ENCODE measurements at places on chromosomes 5 and 9.

GRCh38 chr5:177312649-177313181 is 1.0 kb upstream of the MXD3 start:
- H3K4me3 ChIP-seq = peak overlapping the region; percentile 74
- DNase-seq = no peak
- no peak overlapping the region for H3K27ac ChIP-seq

DNA sequence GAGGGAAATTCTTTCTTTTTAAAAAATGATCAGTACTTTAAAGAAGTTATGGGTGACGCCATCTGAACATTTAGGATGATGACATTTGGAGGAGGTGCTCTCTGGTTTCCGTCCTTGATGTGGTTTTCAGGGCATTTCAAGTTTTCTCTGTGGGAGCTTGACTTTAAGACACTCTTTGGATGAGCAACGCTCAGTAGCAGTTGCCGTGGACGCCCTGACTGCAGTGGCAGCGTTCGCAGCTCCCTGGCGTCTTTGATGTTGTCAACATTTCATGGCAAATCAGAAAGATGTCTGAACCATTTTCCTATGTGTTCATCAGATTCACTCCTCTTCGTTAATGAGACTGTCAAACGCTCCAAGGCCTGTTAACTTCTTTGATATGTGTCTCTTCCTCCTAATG is 86.1 kb downstream of the ZNF354C start:
- no peaks in the 10 kb centered on the region for H3K27me3 ChIP-seq
- no peak overlapping the region for H3K4me3 ChIP-seq
- no peaks in the 10 kb centered on the region for H3K4me1 ChIP-seq
- no peaks in the 10 kb centered on the region for H3K36me3 ChIP-seq

DNA sequence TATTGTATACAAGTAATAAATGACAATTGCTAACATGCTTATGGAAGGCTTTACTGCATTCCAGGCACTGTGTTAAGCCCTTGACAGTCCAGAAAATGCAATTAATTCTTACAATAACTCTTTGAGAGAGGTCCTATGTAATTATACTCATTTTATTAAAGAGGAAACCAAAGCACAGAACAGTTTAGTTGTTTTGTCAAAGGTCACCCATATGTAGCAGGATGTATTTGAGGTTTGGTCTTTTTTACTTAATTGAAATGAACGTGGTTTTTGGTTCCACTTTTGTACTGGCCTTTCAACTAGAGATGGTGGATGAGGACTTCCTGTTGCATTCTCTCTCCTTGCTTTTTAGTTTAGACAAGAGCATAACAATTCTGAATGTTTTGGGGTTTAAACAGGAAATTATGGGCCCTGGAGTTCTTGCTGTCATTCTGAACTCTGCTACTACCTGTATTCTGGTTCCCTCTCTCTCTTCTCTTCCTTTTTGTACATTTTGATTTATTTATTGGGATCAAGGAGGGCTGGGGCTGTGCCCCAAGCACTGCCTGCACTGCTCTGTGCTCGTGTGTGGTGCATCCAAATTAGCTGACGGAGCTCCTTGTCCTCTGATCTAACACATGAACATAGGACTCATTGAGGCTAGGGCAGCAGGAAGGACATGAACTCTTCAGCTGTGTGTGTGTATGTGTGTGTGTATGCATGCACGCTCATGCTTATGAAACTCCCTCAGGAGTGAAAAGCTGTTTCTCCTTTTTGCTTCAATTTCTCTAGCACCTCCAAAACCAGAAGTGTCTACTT is 47.4 kb downstream of the SLC28A3 start:
- no peaks in the 10 kb centered on the region for H3K36me3 ChIP-seq
- H3K4me1 ChIP-seq = no peaks in the 10 kb centered on the region
- no peak overlapping the region for H3K4me3 ChIP-seq
- H3K27me3 ChIP-seq = no peaks in the 10 kb centered on the region
- no peak overlapping the region for H3K27ac ChIP-seq
- no peak for DNase-seq

DNA sequence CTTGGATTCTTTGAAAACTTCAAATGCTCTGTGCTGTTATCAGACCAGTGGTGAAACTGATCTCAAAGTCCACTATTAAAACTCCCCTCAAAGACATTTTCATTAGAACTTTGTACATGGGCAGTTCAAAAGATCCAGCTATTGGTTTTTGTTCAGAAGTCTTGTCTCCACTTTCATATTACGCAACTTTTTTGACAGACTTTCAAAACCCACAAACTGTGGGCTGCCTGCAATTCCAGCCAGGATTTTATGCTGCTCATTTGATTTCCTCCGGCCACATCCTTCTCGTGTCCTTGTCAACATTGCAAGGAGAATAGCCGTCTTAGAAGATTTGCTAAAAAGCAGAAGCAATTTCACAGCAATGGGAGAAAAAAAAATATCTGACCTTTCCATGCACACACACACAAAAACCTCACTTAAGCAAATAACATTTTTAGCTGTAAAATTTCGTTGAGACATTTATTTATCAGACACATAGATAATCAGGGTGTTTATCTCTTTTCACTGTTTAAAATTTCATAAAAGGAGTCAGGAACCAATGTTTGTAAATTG is 1990.5 kb downstream of the MAT2B start:
- no peaks in the 10 kb centered on the region for H3K36me3 ChIP-seq
- no peak overlapping the region for H3K4me3 ChIP-seq
- no peaks in the 10 kb centered on the region for H3K27me3 ChIP-seq
- DNase-seq = no peak
- H3K4me1 ChIP-seq = no peaks in the 10 kb centered on the region

DNA sequence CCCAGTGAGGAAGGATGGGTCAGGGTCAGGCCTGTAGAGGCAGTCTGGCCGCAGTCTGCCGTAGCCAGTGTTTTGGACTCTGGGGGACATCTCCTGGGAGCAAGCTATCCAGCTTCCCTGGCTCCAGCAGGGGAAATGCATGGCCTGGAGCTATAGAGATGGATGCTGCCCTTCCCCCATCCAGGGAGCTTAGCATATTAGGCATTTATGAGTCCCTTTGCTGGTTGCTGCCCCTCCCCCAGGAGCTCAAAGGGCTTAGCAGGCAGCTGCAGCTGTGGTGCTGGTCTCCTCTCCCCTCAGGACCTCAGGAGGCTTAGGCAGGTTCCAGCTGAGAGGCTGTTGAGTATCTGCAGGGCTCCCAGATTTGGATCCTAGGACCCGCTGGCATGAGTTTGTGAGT is 1158.7 kb downstream of the DTWD2 start:
- no peak overlapping the region for H3K27ac ChIP-seq
- H3K27me3 ChIP-seq = no peaks in the 10 kb centered on the region
- DNase-seq = no peak
- no peaks in the 10 kb centered on the region for H3K36me3 ChIP-seq
- no peaks in the 10 kb centered on the region for H3K4me1 ChIP-seq
- no peak overlapping the region for H3K4me3 ChIP-seq

DNA sequence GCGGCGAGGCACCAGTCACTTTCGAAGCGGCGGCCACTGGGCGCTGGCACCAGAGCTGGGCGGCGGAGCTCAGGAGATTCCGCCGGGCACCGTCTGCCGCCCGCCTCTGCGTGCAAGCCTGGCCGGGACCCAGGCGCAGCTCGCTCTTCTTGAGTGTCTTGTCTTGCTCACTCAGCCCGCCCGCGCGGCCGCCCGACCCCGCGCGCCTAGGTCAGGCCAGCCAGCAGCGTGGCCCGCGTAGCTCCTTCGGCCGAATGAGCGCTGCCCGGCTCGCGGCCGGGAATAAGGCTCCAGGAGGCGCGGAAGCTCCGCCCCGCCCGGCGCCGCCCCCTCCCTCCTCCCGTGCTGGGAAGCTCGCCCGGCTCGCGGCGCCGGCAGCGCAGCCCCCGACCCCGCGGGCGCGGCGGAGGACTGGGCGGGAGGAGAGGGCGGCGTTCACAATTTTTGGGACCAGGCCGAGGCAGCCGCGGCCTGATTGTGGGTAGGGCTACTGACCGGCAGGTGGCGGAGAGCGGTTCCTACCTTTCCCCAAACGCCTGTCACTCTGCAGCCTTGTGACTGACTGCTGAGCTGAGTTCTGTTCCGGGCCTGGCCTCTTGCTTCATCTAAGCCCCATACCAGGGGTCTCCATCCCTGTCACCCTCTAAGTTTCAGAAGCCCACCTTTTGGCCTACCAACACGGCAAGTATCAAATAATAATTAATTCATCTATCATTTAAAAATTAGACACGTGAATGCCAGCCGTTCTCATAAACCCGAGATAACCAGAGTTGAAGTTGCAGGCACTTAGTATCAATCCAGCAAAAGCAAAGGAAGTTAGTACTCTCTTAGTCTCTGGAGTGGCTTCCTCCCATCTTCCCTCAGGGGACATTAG is at the start of gene HBEGF:
HBEGF (minus strand) TSS at position 256 of the 874 bp plus-strand sequence. CDS start 275 bp downstream, outside the sequence.
- DNase-seq = peak; percentile 72
- peak within 1 kb of the TSS; percentile 68 for H3K4me3 ChIP-seq
- no peaks in the 10 kb centered on the region for H3K27me3 ChIP-seq
- H3K36me3 ChIP-seq = no peaks in the 10 kb centered on the region
- H3K4me1 ChIP-seq = peaks cover 40% of the 10 kb centered on the region

DNA sequence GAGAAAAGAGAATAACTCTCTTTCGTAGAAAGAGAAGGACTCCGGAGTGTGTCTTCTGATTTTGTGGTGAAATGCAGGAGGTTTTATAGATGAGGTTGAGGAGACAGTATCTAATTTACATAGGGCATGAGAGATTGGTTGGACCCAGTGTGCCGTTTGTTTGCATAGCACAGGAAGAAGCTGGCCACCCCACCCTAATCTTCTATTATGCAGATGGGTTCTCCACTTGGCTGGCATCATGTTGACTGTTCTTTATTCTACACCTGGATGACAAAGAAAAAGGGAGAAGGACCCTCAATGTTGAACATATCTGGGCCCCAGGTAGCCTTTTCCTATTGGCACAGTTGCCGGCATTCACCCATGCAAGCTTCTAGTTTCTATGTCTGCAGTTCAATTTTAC is 23.2 kb upstream of the MINAR2 start:
- DNase-seq = no peak
- no peaks in the 10 kb centered on the region for H3K27me3 ChIP-seq
- no peak overlapping the region for H3K4me3 ChIP-seq
- H3K36me3 ChIP-seq = no peaks in the 10 kb centered on the region

DNA sequence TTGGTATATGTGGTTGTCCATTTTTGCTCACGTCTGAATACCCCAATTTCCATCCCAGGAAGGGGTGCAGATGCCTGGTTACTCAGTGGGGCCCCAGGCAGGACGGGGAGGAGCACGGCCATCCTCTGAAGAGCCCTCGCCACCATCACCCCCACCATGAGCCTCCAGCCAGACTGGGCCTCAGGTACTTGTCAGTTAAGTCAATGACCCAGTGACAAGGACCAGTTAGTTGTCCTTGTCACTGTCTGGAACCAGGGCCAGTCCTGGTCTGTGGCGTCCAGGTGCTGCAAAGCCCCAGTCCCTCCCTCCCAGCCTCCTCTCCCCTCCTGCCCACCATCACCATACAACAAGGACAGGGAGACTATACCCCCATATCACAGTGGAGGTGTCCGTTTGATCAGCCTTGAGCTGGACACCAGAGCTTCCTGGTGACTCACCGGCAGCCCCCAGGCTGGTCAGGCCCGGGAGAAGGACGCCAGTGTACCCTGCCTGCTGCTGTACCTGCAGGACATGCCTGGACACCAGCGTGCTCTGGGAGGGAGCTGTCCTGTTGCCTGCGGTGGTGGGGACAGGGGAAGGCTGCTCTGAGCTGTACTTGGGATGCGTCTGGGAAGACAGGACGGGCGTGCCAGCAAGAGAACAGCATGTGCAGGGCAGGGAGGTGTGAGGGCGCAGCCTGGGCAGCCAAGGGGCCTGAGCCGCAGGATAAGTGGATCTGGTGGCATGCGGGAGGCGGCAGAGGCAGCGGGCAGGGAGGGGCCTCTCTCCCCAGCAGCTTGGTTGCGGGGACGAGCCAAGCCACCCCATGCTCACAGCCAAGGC is 32.6 kb upstream of the TTLL11 start:
- peaks cover 3% of the 10 kb centered on the region for H3K27me3 ChIP-seq
- H3K36me3 ChIP-seq = no peaks in the 10 kb centered on the region
- no peak overlapping the region for H3K27ac ChIP-seq
- H3K4me1 ChIP-seq = peaks cover 27% of the 10 kb centered on the region
- peak; percentile 61 for DNase-seq

- H3K27ac ChIP-seq = no peak overlapping the region
- DNase-seq = no peak
- no peak overlapping the region for H3K4me3 ChIP-seq
- no peaks in the 10 kb centered on the region for H3K4me1 ChIP-seq
Measured at GRCh38 chr9:11356067-11356466, 743.3 kb upstream of the PTPRD start.

- no peak for DNase-seq
- no peaks in the 10 kb centered on the region for H3K27me3 ChIP-seq
- H3K27ac ChIP-seq = no peak overlapping the region
- peaks cover 51% of the 10 kb centered on the region for H3K36me3 ChIP-seq
- no peak overlapping the region for H3K4me3 ChIP-seq
- peaks cover 33% of the 10 kb centered on the region for H3K4me1 ChIP-seq
Measured at GRCh38 chr5:134541736-134542376, 16.4 kb downstream of the JADE2 start.

DNA sequence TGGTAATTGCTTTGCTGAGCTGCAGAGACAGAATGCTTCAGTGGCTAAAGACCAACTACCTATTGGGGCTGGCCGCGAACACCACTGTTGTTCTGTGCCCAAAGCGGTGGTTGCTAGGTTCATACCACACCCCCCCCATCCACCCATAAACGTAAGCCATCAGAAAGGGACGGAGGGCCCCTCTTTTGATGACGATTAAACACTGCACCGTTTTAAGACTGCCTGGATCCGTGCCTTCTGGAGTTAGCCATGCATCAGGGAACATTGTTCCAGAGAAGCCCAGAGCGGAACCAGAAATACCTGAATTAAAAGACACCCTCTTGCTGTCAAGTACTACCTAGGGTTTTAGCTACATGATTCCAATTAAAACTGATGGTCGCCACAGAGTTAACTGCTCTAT is 369.1 kb upstream of the DAP start:
- H3K27me3 ChIP-seq = no peaks in the 10 kb centered on the region
- H3K36me3 ChIP-seq = no peaks in the 10 kb centered on the region
- H3K4me3 ChIP-seq = no peak overlapping the region
- no peak for DNase-seq
- no peak overlapping the region for H3K27ac ChIP-seq

DNA sequence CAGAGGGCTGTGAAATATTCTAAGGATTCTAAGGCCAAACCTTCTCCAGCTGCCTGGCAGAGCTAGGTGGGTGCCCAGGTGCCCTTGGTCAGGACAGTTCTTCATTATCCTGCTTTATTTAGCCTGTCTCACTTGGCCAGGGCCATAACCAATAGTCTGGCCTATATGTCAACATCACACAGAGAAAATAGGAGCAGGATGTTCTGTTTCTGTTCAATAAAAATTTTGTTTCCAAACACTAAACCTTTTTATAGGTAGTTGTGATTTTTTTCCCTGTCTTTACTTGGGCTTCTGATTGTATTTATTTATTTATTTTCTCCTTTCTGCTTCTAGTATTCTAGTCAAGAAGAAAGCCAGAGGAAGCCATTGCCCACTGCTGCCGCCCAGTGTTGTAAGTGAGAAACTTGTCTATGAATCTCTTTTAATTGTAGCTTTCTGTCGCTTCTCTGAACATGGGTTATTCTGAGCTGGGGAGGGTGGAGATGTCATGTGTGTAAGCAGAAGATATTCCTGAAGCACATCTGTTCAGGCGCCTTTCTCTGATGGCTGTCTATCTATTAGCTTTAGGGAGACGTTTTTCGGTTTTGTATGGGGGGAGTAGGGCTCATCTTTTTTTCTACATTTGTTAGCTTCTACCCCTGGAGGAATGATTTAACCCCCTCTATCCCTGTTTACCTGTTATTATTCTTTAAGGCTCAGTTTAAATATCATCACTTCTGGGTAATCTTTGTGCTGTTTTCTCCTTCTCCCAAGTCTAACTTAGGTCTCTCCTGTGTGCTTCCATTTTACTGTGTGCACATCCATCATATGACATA is 97.1 kb downstream of the UNC13B start:
- H3K36me3 ChIP-seq = no peaks in the 10 kb centered on the region
- H3K27me3 ChIP-seq = no peaks in the 10 kb centered on the region
- H3K4me1 ChIP-seq = no peaks in the 10 kb centered on the region

- no peak overlapping the region for H3K27ac ChIP-seq
- H3K4me1 ChIP-seq = no peaks in the 10 kb centered on the region
- H3K4me3 ChIP-seq = no peak overlapping the region
Measured at GRCh38 chr9:88890546-88890945, 100.7 kb upstream of the S1PR3 start.
